ENCODE measurements at places on chromosomes 4 and X.

- no peak for DNase-seq
These were observed 63.1 kb upstream of the CITED1 start for GRCh38 chrX:72368796-72369195.

GRCh38 chr4:117699595-117699994 is 334.7 kb upstream of the NDST3 start:
- no peak for DNase-seq

- no peak for DNase-seq
These were observed 114.8 kb upstream of the MAP9 start for GRCh38 chr4:155491336-155492120.

- DNase-seq: peak; percentile 39
These were observed 75.1 kb downstream of the PRKX start for GRCh38 chrX:3638280-3638873.

DNA sequence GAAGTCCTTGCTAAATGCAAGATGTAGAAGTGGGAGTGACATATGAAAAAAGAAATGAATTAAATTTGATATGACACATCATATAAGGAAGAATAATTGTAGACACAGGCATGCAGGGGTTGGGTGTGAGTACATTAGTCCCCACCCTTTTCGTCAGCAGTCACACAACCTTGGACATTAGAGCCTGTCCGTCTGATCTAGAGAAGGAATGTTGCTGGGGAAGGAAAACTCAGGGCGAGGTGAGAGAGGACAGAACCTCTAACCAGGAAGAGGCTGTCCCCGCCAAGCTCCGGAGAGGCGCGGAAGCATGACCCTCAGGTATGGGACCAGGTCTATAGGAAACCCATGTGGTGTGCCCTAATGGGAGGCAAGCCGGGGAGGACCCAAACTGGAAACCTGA is 102.1 kb downstream of the RELL1 start:
- no peak for DNase-seq

GRCh38 chrX:143378851-143379250 is 138.4 kb downstream of the SPANXN3 start:
- no peak for DNase-seq

DNA sequence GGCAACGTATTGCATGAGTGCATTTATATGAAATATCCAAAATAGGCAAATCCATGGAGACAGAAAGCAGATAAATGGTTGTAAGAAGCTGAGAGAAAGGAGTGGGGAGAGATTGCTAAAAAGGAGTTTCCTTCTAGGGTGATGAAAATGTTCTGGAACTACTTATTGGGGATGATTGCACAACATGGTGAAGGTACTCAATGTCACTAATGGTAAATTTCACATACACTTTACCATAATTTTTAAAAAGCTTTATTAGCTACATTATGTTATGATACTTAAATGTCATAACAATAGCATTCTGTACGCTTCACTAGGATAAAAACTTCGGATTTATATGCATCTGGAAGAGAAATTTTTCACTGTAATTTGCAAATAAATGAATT is 56.7 kb upstream of the WDR19 start:
- DNase-seq: no peak

DNA sequence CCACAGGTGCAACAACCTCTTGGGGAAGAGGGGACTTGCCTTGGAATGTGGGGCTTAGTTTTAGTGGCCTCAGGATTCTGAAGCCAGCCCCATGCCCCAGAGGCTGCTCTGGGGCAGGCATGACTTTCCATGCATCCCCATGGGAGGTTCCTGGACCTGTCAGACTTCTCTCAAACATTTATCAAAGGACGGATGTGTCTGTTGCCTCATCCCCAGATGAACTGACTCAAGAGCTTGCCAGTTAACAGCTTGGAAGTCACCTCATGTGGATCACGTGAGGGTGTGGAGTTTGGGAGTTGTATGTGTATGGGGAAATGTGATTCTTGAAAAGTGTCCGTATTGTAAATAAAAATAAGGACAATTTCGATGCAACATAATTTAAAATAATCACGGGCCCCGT is 341.5 kb downstream of the ARHGAP10 start:
- no peak for DNase-seq

GRCh38 chrX:8003147-8003883 is 76.1 kb upstream of the PNPLA4 start:
- DNase-seq: no peak

GRCh38 chr4:107751670-107752069 is 31.6 kb upstream of the PAPSS1 start:
- DNase-seq: no peak

DNA sequence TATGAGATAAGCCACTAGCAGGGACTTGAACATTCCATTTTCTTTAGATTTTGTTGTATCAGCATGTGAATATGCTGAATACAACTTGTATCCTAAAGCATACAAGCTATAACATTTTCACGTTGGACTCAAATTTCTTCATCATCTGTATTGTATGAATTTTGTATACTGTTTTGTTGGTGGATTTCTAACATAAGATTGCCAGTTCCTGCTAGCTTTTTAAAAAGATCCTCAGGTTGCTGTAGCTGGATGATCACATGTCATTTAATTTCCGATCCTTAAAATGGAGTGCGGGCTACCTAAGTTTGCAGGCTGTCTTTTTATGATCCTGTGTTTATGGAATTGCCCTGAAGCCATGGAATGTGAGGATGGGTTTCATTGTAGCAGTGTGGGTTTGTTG is 6.9 kb downstream of the PDLIM5 start:
- no peak for DNase-seq

GRCh38 chr4:182749667-182750167 is 167.5 kb downstream of the DCTD start:
- DNase-seq: no peak

DNA sequence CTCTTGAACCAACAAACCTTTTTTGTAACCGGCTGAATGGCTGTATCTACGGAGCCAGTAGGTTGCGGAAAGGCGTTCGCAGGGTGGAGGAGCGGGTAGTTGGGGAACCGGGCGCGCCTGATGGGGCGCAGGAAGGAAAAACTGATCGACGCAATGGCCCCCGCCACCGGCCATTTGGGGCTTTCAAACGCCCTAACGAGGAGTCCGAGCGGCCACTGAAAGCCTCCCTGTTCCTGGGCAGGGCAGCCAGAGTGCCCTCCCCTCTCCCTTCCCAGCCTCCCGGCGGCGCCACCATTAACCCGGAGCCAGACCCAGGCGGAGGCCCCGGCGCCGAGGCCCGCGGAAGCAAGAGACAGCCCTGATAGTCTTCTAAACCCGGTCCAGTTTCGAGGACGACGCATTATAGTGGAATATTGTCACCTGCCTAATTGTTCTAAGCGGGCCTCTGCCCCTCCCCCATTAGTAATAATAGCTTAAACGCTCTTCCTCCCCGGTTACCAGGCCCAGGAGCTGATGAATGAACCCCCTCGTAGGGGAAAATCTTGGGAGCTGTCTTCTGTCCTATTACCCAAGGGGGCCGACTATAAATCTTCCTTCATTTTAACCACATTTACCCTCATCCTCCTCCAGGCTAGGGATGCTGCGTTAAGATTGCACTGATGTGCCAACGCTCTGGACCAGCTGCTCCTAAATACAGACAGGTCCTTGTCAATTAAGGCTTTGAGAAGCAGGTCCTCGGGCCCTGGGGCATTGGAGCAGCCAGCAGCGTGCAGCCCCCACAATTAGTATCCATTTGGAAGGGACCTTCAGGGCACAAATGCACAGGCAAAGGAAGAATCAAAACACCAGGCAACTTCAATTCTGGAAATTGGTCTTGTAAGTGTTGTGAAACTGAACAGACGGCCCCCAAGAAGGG is 61.6 kb upstream of the TMEM33 start:
- no peak for DNase-seq

- DNase-seq: no peak
These were observed 416.3 kb upstream of the SLIT2 start for GRCh38 chr4:19835429-19835828.

DNA sequence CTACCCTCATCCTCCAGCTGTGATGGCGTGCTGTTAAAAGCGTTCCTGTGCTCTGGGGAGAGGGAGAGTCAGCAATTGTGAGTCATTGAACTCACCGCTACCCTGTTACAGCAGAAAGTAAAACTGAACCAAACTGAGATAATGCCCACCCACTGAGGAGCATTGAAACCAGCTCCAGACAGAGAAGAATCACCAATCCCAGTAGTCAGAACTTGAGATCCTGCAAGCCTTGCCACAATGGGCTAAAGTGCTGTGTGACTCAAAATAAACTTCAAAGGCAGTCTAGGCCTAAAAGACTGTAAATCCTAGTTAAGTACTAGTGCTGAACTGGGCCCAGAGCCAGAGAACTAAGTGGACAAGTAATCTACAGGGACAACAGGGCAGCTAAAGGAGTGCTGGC is 1394.2 kb upstream of the DIAPH2 start:
- no peak for DNase-seq

DNA sequence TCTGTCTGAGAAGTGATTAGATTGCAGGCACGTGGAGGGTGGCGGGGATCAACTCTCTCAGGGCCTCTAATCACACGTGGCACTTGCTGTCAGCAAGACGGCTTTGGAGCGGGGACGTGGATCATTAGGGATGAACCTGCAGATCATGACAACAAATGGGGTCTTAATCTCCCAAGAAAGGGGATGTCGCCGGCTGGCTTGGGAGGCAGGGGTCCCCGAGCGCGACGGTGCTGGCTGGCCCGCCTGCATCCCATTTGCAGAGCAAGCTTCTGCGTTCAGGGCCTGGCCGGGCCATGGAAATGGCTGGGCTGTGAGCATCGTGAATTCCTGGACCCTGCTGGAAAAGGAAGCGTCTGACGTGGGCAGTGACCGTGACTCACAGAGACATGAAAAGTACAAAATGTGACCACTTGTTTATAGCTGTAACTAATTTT is 85.1 kb upstream of the SHOX start:
- no peak for DNase-seq

- DNase-seq: no peak
These were observed 3.5 kb upstream of the SH3BP2 start for GRCh38 chr4:2789351-2789750.

DNA sequence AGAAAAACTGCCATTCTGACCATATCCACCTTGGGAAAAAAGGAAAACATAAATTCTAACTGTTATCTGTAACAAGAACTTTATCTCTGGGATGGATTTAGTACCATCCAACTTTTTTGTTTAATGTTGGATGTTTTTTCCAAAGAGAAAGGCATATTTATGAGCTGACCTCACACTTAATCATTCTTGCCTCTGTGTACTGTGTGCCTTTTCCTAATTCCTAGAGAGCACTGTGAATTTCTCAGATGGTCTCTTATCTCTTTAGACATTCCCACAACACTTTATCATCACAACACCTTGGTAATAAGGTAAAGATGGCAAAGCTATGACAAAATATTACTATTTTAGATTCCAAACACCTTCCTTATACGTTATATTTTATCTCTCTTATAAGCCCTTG is 126.2 kb downstream of the COL4A6 start:
- no peak for DNase-seq

DNA sequence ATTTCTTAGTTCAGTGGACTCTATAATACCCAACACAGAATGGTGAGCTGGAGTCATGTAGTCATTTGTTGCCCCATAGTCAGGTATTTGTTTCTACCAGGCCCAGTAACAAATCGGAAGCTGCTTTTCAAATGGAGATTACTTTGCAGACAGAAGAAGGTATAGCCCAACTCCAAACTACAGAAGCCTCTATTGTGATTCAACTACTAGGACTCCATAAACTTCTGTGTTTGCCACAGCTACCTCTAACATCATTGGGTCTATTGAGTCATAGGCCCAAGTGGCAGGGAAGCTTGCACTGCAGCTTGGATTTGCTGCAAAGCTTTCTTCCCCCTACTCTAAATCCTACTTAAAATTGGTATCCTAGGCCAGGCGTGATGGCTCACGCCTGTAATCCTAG is 148.8 kb upstream of the STK26 start:
- DNase-seq: no peak

- no peak for DNase-seq
These were observed 154.2 kb upstream of the PRDX4 start for GRCh38 chrX:23513121-23513520.

DNA sequence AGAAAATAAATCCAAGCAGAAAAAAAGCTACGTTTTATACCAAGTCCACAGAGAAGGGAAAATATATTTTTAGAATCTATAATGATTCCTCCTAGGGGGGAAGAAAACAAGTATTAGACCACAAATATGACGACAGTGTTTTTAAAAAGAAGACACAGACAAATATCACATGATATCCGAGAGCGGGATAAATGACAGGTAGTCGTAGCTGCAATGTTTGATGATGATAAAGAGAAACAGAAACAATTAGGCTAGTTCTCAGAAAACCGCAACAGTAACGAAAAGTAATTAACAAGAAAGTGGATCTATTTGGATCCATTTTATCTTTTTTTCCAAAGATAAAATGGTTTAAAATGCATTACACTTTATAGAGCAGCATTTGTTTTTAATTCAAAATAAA is 918 bp downstream of the HAUS3 start:
- no peak for DNase-seq

GRCh38 chrX:130539721-130540321 is 138.0 kb downstream of the RBMX2 start:
- peak; percentile 51 for DNase-seq

DNA sequence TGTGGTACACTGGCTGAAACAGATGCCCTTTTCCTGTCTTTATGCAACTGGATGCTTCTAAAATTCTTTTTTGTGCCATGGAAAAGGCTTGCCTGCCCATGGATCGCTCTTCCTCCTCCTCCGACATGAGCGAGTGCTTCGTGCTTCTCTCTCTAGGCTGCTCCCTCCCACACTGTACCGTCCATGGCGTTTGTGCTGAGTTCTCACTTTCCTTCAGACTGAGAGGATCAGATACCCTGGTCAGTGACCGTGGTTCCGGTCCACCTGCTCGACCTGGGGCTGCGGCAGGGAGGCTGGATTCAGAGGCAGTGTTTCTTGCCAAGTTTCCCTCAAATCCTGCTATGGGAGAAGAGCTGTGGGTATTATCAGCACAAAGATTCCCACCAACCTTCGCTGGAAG is 10.2 kb upstream of the CLDN24 start:
- DNase-seq: no peak

- peak; percentile 58 for DNase-seq
These were observed 23.7 kb downstream of the EMCN start for GRCh38 chr4:100494166-100494565.

- no peak for DNase-seq
These were observed 146.2 kb upstream of the HHIP start for GRCh38 chr4:144499777-144500176.

GRCh38 chrX:129831091-129831885 is 12.4 kb downstream of the ZDHHC9 start:
- no peak for DNase-seq

DNA sequence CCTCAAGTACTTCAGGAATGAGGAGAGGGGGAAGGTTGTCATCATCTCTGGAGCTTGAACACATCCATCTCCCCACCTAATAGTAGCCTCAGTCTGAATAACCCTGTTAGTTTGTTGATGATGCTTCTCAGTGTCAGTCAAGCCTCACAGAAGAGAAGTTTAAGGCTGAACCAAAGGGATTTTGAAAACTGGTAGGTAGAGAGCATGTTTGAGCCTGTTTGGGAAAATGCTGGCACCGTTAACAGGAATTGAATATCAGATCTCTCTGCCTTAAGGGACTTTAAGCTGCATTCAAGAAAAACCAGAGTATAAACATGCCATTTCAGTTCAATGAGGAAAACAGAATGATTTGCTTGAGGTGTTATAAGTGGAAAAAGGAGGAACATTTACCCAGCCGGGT is 73.1 kb downstream of the MAPK10 start:
- no peak for DNase-seq

GRCh38 chrX:71282514-71283402 is 677 bp upstream of the NONO start:
- DNase-seq: no peak

- DNase-seq: peak; percentile 64
These were observed 52.4 kb downstream of the SCFD2 start for GRCh38 chr4:53313510-53313909.
